Left renal pelvis (tissue), 4 donors: ENCODE measurements at places on chromosomes 5 and 9. TPM values are rescaled to one million over a fixed set of nuclear protein-coding genes. Genes with fewer than 3 reads are reported as not detected.
A peak's percentile ranks its signal among the peaks of the same experiment; 100 is the strongest.

- no peak for DNase-seq
These were observed 188.9 kb downstream of the NSG2 start for GRCh38 chr5:174234388-174234787.

The ZNF462 gene
- polyA plus RNA-seq = 31.9 TPM

- no peak for DNase-seq
These were observed 17.0 kb downstream of the FOCAD start for GRCh38 chr9:20701060-20701459.

DNA sequence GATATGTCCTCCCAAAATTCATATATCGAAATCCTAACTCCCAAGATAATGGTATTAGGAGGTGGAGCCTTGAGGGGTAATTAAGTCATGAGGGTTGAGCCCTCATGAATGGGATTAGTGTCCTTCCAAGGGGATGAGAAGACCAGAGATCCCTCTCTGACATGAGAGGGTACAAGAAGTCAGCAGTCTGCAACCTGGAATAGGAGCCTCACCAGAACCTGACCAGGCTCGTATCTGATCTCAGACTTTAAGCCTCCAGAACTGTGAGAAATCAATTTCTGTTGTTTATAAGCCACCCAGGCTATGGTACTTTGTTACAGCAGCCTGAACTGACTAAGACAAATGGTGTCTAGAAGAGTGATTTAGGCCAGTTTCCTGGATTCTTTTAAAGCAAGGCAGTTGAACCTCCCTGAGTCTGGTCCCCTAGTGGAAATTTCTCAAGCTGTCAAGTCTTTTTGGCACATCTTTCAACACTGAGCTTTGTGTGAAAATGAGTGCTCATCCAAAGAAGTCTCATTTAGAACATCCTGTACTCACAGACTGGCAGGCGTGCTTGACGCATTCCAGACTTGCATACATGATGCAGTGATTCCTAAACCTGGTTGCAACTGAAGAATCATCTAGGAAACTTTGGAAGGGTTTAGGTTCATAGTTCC lies 254.8 kb upstream of the PPP1R2B start:
- no peak for DNase-seq

GRCh38 chr5:113264046-113264445 lies 170.7 kb downstream of the TSSK1B start:
- no peak for DNase-seq

The PCDHB3 gene
- 3.2 TPM for polyA plus RNA-seq

- DNase-seq = no peak
These were observed 11.6 kb upstream of the NKD2 start for GRCh38 chr5:997001-997474.

The NUTM2G gene
- 0.37 TPM for polyA plus RNA-seq

DNA sequence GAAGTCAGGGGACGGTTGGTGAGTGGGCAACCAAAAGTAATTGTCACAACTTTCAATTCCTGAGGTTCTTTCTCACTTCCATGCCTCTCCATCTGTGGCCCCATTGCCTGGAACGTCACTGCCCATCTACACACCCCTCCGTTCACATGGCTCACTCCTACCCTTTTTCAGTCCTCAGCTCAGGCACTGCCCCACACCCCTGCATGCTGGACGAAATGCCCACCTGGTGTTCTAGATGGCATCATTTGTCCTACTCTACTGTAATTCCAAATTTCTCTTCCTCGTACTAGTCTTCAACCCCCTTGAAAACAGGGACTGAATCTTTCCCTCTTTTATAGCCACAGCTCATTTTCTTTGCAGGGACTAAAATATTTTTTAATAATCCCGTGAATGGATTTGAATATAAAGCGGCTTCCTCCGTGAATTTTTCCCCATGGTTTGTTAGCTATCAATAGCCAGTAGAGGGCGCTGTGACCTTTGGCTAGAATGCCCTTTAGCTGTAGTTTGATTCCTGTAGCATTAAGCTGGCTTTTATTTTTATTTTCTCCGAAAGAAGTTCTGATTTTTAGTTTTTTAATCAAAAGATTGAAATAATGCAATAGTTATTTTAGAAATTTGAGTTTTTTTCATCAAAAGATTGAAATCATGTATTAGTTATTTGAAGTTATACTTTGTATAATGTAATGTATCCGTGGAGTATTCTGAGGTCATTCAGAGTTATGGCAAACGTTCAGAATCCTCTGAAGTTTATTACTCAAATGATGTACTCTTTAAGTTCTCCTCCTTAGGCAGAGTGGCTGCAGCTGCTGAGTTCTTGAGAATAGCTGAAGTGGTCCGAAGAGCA lies 232.1 kb downstream of the SH3GL2 start:
- peak; percentile 62 for DNase-seq

GRCh38 chr5:117411701-117412100 lies 837.1 kb upstream of the SEMA6A start:
- no peak for DNase-seq

- no peak for DNase-seq
These were observed 4.1 kb downstream of the QSOX2 start for GRCh38 chr9:136241542-136241941.

DNA sequence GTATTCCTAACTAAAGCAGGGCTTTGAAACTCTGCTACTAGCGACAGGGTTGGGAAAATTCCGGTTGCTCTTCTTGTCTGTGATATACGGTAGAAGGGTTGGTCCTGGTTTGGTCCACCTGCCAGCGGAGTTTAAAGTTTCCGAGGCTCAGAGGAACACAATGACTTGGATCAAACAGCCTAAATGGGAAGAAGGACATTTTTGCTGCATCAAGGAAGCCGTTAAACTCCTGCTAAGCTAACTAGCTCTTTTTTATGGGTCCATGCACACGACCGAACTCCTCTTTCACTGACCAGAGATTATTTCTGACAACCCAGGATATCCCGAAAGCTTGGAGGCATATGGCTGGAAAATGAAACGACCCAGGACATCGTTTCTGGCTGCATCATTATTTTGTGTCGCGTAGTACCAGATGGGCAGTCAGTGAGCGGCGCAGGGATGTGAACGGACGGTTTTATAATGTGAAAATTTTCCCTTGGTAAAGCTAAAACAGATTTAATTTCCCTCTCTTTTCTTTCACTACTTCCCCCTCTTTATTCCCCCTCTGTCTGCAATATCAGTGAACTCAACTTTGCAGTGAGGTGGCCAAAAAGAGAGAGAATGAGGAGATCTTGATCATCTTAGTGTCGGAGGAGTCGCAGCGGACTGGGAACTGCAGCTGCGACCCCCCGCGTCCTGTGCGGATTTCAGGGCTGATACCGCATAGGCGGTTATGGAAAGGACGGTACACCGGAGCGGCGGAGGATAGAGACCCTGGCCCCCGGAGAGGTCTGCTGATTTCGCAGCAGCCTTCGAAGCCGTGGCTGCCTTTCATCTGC lies at the start of gene LURAP1L:
Gene LURAP1L (plus strand): TSS at position 160 of the 818 bp plus-strand sequence. CDS start 696 bp downstream, outside the sequence.
- peak; percentile 61 for DNase-seq

The FAM240B gene
- polyA plus RNA-seq = 0.29 TPM

The IFNA13 gene
- not detected for polyA plus RNA-seq

The DRD1 gene
- polyA plus RNA-seq = not detected

The BHMT2 gene
- polyA plus RNA-seq = 20.0 TPM

The UBE2B gene
- polyA plus RNA-seq = 130 TPM

The TUSC1 gene
- 19.5 TPM for polyA plus RNA-seq

DNA sequence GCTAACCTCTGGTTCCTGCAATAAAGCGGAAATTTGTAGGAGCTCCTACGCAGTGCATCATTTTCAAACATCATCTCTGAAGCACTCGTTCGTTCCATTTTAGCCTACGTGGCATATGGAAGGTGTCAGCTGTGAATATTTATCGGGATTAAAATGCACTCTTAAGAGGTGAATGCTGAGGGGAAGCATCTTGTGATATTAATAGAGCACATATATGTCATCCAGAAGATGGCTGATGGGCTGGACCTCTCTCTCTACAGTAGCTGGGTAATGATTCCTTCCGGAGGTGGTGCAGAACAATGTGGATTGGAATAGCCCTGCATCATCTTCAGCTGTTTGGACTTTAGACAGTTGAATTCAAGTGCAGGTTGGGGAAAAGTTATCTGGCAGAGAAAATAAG lies 478.7 kb downstream of the DMAC1 start:
- no peak for DNase-seq

GRCh38 chr9:18825656-18826170 lies 207.3 kb downstream of the SAXO1 start:
- no peak for DNase-seq

DNA sequence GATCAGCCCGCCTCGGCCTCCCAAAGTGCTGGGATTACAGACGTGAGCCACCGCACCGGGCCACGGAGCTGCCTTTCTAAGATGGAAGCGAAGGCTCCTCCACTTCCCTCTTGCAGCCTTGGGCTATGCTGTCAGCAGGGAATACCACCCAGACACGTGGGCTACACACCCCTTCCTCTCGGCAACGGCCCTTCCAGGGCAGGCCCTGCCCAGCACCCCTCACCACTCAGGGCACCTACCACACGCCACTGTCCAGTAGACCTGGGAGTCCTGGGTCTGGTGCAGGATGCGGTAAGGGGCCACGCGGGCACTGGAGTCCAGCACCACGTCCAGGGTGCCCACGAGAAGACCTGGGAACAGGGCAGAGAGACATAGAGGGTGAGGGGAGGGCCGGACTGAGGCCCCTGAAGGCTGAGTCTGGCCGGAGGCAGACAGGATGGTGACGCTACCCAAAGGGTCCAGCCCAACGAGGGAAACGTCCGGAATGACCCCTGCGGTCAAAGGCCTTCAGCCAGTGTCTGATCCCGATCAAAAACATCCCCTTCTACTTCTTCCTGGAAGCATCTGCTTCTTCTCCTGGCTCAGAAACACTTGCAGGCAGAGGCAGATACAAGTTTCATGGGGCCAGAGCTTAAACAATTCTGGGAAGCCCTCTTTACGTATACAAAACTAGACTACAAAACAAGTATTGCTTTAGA lies 3.1 kb downstream of the TBC1D9B start:
- DNase-seq = no peak

- no peak for DNase-seq
These were observed 482 bp downstream of the OR13J1 start for GRCh38 chr9:35869621-35870216.

DNA sequence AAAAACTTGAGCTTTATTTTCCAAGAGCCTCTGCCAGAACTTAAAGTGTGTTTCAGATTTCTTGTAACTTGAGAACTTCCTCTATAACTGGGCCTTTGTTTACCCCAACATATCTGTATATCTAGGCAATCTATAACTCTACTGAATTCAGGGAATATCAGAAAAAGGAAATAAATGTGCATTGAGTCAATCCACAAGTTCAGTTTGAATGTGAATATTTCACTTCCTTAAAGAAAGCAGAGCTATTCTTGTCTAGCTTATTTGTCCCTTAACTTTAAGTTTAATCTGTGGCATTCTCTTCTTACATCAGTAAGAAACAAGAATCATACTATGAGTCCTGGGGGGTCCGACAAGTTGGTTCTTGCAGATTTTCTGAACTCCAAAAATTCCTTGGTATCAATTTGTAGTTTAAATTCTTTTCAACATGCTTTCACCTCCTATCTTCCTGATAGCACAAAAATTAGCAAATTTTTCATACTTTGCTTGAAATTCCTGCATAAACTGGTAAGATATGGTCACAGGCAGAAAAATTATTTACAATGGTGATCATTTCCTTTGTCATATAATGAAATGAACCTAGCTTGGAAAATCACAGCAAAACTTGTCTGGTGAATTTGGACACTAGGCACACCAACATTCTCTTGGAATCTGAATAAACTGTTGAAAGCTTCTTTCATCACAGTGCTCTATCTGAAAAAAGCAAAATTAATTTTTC lies 19.8 kb upstream of the ITGA1 start:
- DNase-seq = no peak

DNA sequence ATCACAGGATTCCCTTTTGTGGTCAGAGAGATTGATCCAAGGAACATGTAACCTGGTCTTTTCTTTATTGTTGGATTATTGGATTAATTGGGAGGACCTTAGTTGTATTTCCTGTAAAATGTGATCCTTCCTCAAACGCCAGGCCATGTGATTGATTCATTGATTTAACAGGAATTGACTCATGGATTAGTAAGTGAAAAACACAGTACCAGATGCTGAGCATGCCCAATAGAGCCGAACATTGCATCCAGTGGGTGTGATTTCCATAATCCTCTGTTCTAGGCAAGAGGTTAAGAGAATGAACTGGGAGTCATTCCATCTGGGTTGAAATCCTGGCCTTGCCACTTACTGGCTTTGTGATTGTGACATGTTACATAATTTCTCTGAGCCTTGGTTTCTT lies 522.3 kb downstream of the MAT2B start:
- no peak for DNase-seq

DNA sequence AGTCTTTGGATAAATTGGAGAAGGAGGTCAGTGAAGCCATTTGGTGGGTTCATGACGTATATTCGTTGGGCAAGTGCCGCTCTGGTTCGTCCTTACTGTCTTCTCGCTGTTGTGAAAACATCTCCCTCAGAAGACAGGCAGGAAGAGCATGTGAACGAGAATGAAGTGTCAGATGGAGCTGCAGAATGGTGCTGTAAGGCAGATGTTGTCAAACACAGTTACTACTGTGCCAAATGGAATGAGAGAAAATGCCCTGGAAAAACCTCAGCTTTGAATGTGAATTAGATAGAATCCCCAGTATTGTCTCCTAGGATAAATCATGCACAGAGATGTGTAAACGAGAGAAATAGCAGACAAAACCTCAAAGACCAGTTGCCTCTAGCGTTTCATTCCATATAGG lies 121.5 kb downstream of the CAMK4 start:
- DNase-seq = no peak
